ENCODE measurements at places on chromosomes 3 and 15.

GRCh38 chr15:84599906-84600305 is 903 bp upstream of the ZSCAN2 start:
- no peak for DNase-seq

DNA sequence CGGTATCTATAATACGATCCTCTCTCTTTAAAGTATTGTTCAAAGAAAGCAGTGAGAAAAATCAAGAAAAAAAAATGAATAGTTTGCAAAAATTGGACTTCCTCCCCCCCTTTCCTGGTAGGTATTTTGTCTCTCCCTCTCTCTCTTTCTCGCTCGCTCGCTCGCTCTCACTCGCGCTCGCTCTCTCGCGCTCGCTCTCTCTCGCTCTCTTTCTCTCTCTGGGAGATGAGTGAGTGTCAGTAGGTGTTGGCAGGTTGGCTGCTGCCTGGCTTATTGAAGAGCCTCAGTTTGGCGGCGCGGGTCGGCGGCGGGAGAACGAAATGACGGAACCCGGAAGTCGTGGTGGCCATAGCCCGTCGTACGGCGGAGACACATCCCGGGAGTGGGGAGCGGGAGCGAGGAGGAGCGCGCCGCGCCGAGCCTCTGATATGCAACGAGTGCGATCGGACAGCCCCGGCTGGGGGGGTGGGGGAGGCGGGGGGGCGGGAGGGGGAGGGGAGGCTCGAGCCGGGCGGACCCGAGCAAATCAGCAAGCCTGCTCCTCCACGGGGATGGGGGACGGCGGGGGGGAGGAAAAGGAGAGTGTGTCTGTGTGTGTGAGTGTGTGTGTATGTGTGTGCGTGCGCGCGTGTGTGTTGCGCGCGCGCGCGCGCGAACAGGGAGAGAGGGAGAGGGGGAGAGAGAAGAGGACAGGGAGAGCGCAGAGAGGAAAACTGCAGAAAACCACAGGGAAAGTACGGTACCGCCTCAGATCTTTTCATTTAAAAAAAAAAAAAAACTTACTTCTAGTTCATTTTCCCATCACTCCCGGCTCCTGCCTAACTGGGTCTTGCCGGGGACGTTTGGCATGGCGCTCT is at the start of gene MEIS2:
Gene MEIS2 (minus strand): TSS at position 441 of the 857 bp plus-strand sequence. CDS start 1,083 bp downstream, outside the sequence.
- peak; percentile 81 for DNase-seq

- DNase-seq: no peak
Observed at GRCh38 chr15:39908186-39908585, 11.9 kb downstream of the GPR176 start.

- DNase-seq: no peak
Observed at GRCh38 chr3:40915346-40915865, 283.9 kb upstream of the CTNNB1 start.

GRCh38 chr3:124084022-124084881 is 92.3 kb upstream of the ROPN1 start:
- DNase-seq: no peak

GRCh38 chr3:61807865-61808276 is 246.5 kb downstream of the PTPRG start:
- no peak for DNase-seq

DNA sequence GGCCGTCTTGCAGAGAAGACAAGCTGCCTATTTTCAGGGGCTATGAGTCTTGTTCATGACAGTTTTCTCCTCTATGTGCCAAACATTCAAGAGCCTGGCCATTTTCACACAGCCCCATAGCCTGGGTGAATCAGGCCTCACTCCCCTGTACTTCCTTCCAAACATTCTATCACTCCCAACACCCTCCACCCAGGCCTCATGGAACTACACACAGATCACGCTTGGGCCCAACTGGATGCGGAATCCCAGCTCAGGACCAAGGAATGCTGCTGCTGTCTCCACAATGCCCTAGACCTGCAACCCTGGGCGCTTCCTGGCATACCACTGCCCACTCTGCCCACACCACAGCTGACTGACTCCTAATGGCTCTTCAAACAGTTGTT is 39.4 kb upstream of the PCSK6 start:
- no peak for DNase-seq
